Dermis microvascular lymphatic vessel endothelial cell (primary cell): ENCODE measurements at places on chromosomes 6 and 20. TPM values are rescaled to one million over a fixed set of nuclear protein-coding genes. Genes with fewer than 3 reads are reported as not detected.

TMC2 gene
- not detected in 2 replicates for total RNA-seq

- no peak for DNase-seq
Measured at GRCh38 chr20:64220420-64220819, 35.1 kb upstream of the PCMTD2 start.

DNA sequence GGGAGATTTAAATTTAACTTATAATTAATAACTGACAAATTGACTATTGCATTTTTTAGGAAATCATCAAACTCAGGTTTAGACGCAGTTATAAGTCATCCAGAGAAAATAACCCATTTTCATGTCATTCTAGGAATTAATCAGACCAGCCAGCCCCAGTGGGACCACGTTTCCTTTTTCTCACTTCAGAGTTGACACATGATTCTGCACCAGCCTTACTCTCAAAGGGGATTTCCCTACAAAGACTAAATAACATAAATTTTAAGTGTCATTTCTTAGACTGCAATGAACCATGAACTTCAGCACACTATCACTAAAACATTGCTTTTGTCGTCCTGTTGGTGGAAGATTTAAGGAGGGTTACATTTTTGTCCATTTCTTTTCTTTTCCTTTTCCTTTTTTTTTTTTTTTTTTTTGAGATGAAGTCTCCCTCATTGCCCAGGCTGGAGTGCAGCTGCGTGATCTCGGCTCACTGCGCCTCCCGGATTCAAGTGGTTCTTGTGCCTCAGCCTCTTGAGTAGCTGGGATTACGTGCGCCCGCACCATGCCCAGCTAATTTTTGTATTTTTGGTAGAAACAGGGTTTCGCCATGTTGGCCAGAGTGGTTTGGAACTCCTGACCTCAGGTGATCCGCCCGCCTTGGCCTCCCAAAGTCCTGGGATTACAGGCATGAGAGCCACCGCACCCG, 3.6 kb downstream of the IPCEF1 start:
- no peak for DNase-seq

PTCRA gene
- not detected in 2 replicates for total RNA-seq

GRCh38 chr6:19613678-19614077, 223.5 kb upstream of the ID4 start:
- no peak for DNase-seq

ZBTB12 gene
- total RNA-seq = 2.2 and 3.0 TPM in 2 replicates

DNA sequence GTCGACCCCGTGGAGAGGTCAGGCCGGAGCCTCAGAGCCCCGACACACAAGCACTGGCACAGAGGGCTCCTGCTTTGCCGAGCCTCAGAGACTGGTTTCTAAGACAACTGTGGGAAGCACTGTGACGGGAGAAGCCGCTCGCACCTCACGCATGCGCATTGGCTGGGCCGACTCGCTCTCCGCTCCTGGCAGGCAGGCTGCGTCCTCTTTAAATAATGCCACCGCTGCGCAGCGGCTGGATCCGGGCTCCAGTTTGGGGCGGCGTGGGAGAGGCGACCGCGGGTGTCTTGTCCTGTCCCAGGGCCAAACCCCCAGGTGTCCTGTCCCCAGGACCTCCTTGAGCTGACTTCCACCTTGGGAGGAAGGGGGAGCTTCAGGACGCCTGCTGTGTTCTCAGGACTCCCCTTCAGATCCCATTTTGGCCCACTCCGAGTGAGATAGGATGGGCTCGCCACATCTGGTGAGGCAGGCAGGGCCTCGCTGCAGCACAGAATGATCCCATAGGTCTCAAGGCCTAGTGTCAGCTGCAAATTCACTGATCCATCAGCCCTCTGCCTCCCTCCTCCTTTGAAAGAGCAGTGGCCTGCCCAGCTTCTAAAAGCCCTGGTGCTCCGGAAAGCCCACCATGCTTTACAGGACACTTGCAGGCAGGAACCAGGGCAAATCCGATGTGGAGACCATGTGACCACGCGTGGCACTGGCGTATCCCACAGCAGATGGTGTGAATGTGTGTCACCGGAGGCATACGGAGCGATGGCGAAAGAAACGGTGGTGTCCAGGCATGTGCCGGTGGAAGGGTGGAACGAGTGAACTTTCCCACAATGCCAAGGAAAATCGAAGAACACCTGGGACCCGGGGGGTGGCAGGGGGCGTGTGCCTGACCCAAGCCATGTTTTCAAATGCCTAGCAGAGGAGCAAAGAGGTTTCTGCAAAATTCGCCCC, 169.3 kb upstream of the ZNF337 start:
- peak; percentile 68 for DNase-seq

DNA sequence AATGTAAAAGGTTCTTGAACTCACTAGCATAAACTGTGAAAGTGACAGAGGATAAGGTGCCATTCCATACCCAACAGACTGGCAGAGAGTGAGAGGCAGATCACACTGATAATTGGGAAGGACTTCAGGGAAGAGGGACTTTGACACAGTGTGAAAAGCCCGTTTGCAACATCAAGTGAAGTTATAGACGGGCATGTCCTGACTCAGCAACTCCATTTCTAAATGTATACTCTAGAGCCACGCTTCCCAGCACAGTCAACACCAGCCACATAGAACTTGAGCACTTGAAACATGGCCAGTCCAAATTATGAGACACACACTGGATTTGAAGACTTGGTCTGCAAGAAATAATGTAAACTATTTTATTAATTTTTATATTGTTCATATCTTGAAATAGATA, 45.9 kb upstream of the XRN2 start:
- DNase-seq = no peak

GRCh38 chr20:54643761-54644160, 168.4 kb downstream of the DOK5 start:
- no peak for DNase-seq

RFX6 gene
- not detected in 2 replicates for total RNA-seq

DNA sequence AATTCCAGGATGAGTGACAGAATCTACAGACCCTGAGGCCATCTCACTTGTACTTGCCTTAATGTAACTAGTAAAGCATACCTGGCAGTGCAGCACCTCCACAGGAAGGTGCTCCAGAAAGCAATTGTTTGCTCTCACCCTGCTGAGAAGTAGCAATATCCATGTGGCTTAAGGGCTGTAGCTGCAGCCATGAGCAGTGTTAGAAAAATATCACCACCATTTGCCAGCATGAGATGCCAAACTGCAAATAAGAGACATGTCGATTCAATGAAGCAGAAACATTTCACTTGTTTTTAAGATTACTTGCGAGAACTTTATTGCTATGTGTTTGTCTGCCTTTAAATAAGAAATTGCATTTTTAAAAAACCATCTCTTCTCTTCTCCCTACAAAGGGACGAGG, 151.5 kb downstream of the PRL start:
- no peak for DNase-seq

DNA sequence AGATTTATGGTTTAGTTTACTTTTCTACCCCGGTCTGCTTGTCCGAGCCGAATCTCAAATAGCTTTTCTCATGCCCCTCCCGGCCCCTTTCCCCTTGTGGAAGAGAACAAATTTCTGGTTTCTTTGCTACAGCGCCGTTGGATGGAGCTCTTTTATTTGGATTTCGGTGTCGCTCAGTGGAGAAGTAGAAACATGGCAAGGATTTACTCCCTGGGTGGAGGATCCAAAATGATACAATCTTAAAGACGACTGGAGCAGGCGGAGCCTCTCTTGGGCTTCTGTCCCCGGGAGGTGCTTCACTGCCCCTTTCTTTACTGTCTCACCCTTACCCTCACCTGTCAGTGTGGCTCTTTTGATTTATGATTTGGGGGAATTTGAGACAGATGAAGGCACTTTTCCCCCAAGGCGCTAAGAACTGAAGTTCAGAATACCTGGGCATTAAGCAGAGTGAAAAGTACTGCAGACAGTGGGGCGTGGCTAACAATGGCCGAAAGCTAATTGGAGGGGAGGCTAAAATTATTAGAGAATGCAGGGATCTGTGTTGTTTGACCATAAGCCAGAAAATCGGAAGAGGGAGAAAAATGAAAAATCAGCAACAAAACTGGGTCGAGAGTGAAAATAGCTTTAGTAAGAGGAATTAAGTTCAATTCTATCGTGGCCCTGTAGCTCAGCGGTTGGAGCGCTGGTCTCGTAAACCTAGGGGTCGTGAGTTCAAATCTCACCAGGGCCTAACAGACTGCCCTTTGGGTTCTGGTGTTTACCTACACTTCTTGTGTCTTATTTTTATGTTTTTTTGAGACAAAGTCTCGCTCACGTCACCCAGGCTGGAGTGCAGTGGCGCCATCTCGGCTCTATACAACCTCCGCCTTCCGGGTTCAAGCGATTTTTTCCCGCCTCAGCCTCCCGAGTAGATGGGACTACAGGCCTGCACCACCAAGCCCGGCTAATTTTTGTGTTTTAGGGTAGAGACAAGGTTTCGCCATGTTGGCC, 145.1 kb upstream of the ZNF184 start:
- DNase-seq = peak; percentile 11

CST9 gene
- total RNA-seq = under 0.01 TPM in 1 of 2 replicates, not detected in the other
